IPS-NIHi11 (cell line): ENCODE measurements at places on chromosomes 16 and 17.

DNA sequence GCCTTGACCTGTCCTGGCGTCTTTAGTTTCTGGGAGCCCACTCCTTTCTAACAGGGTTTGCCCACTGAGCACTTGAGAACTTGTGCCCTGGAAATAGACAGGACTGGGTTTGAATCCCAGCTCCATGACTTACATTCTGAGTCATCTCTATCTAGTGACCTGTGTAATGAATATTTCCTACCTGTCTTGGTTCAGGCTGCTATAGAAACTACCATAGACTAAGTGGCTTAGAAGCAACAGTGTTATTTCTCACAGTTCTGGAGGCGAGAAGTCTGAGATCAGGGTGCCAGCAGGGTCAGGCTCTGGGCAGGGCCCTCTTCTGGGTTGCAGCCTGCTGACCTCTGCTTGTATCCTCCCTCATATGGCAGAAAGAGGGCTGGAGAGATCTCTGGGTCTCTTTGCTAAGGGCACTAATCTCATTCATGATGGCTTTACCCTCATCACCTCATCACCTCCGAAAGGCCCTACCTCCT, 110.7 kb upstream of the DHX40 start:
- no peak for DNase-seq

GRCh38 chr16:82331397-82331796, 161.4 kb upstream of the MPHOSPH6 start:
- DNase-seq = no peak

GRCh38 chr16:83854420-83854819, 44.5 kb upstream of the MLYCD start:
- DNase-seq = no peak

DNA sequence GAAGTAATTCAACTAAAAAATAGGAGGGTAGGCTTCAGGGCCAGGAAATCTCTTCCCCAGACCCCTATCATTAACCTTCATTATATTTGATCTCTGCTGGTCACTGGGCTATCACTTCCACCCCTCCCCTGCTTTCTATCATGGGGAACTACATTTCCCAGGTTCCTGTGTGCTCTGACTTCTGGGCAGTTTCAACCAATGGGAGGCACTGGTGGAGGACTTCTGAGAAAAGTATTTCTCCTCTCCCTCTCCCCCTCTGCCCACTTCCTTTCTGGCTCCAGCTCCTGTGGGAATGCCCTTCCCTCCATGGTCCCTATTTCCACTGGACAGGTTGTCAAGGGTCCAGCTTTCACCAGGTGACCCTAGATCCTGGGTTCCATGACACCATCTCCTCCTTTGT, 364.4 kb downstream of the C16orf95 start:
- no peak for DNase-seq

DNA sequence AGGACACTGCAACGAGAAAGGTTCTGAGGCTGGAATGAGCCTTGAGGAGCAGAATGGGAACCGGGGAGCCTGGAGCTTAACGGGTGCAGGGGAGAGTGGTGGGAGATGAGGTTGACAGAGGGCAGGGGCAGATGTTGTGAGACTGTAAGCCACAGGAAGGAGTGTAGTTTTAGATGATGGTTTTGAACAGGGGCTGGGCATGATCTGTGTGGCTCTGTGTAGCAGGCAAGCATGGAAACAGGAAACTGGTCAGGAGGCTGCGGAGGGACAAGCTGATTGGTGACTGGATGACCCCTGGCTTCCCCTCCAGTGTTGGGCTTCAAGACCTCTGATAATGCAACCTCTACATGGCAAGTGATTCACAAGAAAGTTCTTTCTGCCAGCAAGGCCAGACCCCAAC, 1.4 kb upstream of the CNGB1 start:
- DNase-seq = no peak

GRCh38 chr17:13099089-13099735, 81.4 kb upstream of the ELAC2 start:
- no peak for DNase-seq

DNA sequence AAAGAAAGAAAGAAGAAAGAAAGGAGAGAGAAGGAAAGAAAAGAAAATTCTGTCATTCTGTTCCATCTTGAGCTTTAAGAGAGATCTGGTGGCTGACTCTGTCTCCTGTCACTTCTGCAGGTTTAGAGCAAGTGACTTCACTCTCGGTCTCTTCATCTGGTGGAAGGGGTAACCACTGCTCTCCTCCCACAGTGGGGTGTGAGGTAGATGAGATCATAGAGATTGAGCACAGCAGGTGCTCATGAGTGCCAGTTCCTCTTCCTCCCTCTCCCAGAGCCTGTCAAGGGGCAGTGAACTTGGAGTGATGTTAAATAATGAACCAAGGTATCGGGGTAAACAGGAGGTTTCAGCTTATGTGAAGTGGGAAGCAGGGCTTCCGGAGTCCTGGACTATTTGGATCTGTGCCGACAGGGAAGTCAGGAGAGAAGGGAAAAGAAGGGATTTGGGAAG, 47.7 kb downstream of the BEAN1 start:
- DNase-seq = no peak

GRCh38 chr16:9392956-9393355, 301.5 kb downstream of the HAPSTR1 start:
- DNase-seq = no peak
